ENCODE measurements at places on chromosomes 5 and 9.

GRCh38 chr5:116922532-116922931 lies 347.9 kb upstream of the SEMA6A start:
- DNase-seq: no peak

- DNase-seq: no peak
Measured at GRCh38 chr9:109887079-109887478, 107.1 kb downstream of the PALM2AKAP2 start.

GRCh38 chr5:157511651-157512644 lies 51.9 kb downstream of the NIPAL4 start:
- no peak for DNase-seq

DNA sequence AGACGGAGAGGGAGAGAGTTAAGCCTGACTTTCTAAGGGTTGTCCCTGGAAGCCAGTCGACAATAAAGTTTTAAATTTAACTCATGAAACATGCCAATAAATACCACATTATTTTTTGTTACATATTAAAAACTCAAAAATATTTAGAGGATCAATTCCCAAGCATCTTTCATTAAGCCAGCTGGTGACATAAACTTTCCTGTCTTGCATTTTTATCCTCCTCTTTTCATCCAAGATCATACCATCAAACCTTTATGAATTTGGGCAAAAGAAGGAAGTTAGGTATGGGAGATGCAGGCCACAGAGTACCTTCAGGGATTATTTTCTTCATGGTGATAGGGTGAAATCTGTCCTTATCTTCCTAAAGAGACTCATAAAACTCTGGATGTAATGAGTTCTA lies 178.3 kb upstream of the FBXL17 start:
- DNase-seq: no peak

GRCh38 chr5:108942701-108943100 lies 195.0 kb downstream of the FER start:
- DNase-seq: no peak

- DNase-seq: no peak
Measured at GRCh38 chr9:101037430-101037829, 8.9 kb downstream of the PLPPR1 start.

DNA sequence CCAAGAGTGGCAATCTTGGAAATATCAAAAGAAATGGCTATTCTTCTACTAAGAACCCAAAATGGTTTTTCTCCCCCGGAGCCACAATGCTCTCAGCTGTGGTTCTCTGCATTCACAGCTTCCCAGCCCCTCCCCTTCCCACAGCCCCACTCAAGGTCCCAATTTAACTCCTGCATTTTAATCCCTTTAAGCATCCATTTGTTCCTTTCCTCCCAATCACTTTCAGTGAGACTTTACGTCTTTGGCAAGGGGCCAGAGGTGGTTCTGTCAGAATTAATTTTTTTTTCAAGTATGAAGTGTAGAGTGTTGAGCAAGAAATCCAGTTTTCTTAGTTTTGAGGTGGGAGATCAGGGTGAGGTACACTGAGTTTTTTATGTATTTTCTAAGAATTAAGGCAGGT lies 256.9 kb downstream of the GLIS3 start:
- no peak for DNase-seq

DNA sequence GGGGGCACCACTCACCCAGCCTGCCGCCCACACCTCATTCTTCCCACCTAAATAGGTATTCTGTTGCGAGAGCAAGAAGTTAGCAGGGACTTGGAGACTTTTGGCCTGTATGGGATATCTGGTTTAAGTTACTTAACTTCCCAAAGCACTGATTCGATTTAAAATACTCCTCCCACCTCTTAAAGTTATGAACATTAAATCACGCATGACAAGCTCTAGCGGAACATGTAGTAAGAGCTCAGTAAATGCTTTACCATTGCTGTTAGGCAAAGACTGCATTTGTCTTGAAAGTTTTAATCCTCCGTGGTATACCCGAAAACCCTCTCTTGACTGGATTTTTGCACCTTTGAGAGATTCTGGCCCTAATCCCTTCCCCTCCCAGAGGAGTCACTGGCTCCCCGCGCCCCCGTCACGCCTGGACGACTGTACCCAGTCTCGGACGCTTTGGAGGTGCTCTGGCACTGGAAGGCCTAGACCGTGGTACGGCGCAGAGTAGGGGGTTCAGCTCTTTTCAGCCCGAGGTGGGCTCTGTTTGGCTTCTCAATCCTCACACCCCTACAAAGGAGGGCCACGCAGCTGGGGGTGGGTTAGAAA lies 4.4 kb downstream of the GDNF start:
- DNase-seq: no peak

- DNase-seq: peak; percentile 65
Measured at GRCh38 chr9:127154390-127155191, 32.2 kb upstream of the ANGPTL2 start.

GRCh38 chr9:98147582-98147981 lies 28.6 kb upstream of the TRIM14 start:
- DNase-seq: no peak

GRCh38 chr5:125038477-125038876 lies 292.0 kb upstream of the ZNF608 start:
- DNase-seq: no peak

DNA sequence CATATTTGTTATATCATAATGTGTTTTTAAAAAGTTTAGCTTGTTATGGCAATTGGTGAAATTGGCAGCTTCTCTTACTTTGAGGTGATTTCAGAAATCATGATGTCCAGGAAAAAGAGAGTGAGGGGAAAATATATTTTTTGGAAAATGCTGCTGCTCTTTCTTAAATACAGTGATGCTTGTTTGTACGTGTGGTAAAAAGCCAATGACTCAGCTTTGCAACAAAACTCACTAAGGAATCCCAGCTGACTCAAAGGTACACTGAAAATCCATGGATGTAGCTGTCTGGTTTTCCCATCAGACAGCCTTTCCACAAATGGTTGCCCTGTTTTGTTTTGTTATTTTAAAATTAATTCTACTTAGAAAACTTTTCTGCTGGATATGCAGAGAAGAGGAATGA lies 306.4 kb upstream of the PAPPA start:
- DNase-seq: no peak

DNA sequence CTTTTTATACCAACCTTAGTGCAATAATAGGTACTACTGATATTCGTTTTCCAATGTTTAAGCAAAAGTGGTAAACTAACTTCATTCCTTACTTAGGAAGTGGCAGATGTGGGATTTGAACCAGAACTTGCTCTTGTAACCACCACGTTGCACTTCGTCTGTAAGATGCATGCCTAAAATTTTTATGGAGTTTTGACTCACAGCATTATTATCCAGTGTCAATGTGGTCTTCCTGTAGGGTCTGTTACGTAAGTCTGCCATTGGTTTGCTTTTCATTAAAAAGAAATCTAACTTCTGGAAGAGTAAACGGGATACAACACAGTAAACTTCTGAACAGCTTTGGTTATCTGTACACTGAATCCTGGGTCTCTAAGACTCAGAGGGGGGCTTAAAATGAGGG lies 521.0 kb upstream of the WWC1 start:
- DNase-seq: no peak

GRCh38 chr5:85132269-85132668 lies 747.6 kb upstream of the EDIL3 start:
- no peak for DNase-seq

- DNase-seq: no peak
Measured at GRCh38 chr9:34633851-34634550, 3.6 kb downstream of the SIGMAR1 start.

GRCh38 chr9:69379270-69379982 lies 54.4 kb downstream of the ENTREP1 start:
- DNase-seq: no peak

GRCh38 chr5:157672976-157673375 lies 1.6 kb downstream of the C5orf52 start:
- no peak for DNase-seq

DNA sequence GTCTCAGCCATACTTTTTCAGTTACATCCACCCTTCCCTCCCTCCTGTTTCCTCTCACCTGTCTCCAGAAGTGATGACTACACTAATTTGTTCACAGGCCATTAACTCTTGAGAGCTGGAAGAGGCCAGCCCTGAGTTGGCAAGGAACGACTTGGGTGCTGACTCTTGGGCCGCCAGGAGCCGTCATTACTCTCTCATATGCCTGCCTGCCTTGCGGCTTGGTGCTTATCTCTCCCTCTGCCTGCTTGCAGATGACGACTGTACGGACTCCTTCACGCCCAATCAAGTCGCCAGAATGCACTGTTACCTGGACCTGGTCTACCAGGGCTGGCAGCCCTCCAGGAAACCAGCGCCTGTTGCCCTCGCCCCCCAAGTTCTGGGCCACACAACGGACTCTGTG lies 66.1 kb downstream of the PAPPA start:
- no peak for DNase-seq

GRCh38 chr9:115757461-115757860 lies 396.1 kb upstream of the PAPPA start:
- no peak for DNase-seq

DNA sequence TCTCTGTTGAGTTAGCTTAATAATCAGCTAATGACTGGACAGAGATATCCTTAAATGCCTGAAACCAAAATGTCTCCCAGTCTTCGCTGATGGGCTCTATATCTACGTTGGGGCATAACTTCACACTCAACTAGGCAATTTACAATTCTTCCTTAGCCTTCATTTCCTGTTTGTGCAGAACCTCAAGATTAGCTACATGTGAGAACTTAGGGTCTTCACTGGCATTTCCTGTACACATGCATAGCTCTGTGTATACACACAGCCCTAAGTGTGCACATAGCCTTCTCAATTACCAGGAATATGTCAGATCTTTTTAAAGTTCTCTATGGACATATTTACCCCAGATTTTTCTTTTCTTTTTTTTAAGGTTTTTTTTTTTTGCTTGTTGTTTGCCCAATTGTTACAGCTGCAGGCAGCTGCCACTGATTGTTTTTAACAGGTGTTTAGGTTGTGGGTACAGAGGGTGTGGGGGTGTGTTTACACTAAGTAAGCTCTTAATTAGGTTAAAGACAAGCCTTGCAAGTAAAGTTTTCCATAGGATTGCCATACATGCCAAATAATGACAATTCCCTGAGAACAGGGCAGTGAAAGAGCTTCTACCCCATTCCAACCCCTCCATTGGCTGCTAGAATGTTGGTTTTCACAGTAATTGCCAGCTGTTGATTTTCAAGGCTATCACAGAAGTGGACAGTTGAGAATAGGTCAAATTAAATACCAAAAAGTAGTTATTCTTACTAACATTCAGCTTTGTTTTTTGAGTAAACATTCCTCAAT lies 441.0 kb downstream of the TLE4 start:
- no peak for DNase-seq

DNA sequence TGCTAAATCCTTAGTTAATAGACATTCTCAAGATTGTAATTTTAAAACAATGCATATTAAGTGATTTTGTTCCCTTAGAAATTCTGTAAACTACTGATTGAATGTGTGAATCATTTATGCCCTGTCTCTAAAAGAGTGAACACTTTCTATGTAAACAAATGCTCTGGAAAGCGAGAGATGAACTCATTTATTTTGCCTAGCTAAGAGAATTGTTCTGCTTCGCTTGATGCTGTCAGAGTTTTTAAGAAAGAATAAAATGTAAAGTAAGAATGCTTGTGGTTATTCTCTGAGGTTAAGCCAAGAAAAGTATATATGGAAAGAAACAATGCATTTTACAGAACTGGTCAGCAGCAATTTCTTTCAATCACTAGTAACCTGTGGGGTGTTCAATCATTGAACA lies 347.4 kb upstream of the NUDT12 start:
- no peak for DNase-seq

- DNase-seq: no peak
Measured at GRCh38 chr9:125973547-125973946, 226.4 kb downstream of the PBX3 start.

DNA sequence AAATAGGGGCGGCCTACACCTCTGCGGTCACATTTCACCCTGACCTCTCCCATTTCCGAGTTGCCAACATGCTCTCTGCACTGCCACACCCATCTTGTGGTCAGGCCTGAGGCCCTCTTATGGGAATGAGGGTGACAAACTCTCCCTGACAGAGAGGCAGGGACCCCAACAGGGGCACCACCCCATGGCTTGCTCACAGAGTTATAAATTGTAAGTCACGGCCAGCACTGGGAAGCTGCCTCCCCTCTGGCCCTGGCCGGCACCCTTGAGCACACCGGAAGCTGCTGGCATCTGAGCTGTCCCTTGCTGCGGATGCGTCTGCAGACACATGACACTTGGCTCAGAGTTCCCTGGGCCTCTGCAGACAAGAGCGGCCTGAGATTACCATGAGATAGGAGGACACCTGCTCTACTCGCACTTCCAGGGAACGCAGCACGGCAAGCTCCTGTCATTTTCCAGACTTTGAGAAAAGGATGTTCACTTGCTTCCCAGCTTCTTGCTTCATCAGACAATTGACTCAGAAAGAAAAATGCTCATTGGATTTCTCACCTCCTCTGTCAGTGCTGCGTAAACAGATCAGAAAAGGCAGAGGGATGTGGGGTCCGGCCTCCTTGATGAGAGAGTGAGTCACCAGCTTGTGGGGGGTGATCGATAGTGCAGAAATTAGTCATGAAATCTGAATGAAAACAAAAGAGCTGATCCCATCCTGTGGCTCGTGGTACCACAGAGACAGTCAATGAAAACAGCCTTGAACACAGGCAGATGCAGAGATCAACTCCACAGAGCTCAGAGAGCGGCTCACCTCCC lies 269.8 kb downstream of the SYK start:
- no peak for DNase-seq

- DNase-seq: no peak
Measured at GRCh38 chr5:143139585-143139984, 263.9 kb downstream of the NR3C1 start.

- peak; percentile 41 for DNase-seq
Measured at GRCh38 chr9:5510360-5510931, at the start of gene PDCD1LG2. PDCD1LG2 (plus strand) TSS chr9:5510531; CDS start chr9:5522547, 12,016 bp downstream.

DNA sequence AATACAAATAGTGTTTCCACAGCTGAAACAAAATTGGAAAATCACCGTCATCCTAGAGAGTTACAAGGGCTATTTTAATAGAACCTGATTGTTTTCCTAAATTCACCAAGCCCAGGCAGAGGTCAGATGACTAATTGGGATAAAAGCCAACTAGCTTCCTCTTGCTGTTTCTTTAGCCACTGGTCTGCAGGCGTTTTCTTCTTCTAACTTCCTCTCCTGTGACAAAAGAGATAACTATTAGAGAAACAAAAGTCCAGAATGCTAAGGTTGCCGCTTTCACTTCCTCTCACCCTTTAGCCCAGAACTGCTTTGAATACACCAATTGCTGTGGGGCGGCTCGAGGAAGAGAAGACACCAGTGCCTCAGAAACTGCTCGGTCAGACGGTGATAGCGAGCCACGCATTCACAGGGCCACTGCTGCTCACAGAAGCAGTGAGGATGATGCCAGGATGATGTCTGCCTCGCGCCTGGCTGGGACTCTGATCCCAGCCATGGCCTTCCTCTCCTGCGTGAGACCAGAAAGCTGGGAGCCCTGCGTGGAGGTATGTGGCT lies at the start of gene TLR4:
Gene TLR4 (plus strand): TSS at position 380 of the 552 bp plus-strand sequence. CDS start 70 bp downstream, at position 450.
- DNase-seq: peak; percentile 62

GRCh38 chr5:111513131-111513520 lies 791 bp upstream of the STARD4 start:
- no peak for DNase-seq

GRCh38 chr9:136339173-136339957 lies 12.0 kb downstream of the GPSM1 start:
- peak; percentile 57 for DNase-seq

All from GM06990 (cell line).